ENCODE measurements at places on chromosomes 2 and 18.

- no peak for DNase-seq
Measured at GRCh38 chr18:2402084-2402483, 169.2 kb downstream of the METTL4 start.

DNA sequence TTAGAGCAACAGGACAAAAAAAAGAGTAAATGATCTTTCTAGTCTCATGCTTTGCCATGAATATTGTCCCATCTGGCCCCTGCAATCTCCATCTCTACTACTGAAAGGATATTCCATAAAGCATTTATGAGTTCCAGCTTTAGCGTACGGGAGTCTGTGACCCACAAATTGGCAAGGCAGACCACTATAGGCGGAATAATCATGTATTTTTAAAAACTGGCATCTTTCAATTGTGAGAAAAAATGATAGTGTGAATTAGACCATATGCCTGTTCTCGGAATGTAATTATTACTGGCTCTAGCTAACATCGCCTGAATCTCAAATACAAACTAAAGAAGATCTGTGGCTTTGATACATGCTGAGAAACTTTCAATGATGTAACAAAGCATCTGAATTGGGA lies 738.1 kb upstream of the NXPH2 start:
- no peak for DNase-seq

DNA sequence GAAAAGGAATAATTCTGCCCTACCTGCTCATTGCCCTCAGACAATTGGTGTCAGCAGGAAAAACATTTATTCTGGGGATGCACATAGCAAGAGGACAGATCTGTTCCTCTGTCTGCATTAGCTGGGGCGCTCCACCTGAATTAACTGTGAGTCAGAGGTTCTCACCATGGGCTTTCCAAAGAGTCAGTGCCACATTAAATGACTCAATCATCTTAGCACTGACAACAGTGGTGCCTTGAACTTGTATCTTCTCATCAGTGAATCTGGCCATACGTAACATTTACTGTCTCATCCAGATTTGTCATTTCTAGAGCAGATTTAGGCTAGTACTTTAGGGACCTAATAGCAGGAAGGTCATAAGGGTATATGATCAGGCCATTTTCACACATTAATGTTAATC lies 358.1 kb upstream of the CRIM1 start:
- no peak for DNase-seq

DNA sequence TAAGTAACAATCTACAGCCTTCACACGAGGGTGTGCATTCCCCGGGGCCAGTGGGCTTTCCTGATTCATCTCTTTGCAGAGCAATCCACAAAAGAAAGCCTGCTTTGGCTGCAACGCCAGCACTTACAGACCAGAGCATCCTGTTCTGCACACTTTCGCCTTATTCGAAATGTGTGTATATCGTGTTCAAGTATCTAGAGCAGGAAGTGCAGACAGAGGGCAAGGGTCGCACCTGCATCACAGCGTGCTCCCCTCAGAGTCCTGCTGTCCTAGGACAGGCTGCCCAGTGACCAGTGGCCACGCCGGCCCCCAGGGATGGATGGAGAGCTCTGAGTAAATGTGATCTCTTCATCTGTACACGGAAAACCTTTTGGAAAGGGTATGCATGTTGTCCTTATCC lies 264.3 kb downstream of the ZNF516 start:
- no peak for DNase-seq

DNA sequence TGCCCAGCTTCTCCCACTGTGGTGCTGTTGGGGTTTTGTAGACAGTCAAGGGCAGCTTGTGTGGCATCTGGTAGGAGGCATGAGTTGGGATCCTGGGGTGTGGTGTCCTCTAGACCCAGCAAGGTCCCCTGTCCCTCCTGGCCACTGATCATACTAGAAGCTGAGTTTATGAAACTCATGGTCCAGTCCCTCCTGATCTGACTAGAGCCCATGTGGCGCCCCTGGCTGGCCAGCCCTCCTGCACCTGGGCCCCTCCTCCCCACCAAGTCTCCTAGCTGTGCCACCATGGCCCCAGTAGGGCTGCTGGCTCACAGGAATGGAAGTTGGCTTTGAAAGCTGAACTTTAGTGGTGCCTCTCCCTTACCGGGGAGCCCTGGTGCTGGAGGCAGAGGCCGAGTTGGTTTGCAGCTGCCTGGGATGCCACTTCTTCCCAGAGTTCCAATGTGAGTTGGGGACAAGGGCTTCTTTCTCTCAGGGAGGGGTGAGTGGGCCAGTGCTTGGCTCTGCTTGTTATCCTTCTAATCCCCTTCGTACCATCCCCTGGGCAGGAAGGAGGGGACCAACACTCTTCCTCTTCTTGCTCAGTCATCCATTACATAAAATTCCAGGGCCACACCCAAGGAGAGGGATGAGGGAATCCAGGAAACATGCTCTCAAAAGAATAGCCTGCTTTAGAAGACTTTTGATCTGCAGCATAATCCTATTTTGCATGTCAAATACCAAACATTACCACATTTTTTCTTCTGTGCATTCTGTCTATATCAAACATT lies 37.5 kb upstream of the HAAO start:
- DNase-seq, result no peak

DNA sequence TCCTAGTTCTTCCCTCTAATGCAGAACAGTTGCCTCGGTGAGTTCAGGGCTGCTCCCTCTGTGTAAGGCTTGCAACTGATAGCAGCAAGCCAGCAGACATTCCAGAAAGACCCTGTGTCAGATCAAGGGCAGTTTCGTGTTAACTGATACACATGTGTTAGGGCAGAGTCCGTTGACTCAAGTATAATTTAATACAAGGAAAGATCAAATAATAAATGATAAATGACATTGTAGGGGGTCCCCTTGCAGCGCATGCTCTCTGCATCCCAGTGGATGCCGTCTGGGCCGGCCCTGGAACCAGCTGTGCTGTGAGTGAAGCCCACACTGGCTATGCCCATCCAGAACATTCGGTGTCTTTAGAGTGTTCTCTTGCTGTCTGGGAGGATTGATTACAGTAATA lies 180.3 kb downstream of the AGAP1 start:
- DNase-seq, result no peak

GRCh38 chr18:22020867-22021370 lies 148.5 kb upstream of the GATA6 start:
- DNase-seq, result no peak

- no peak for DNase-seq
Measured at GRCh38 chr2:231369580-231370428, 25.7 kb upstream of the B3GNT7 start.

GRCh38 chr2:1769703-1770422 lies 25.5 kb upstream of the PXDN start:
- peak; percentile 23 for DNase-seq

- DNase-seq, result no peak
Measured at GRCh38 chr18:49778826-49779465, 34.4 kb downstream of the ACAA2 start.

DNA sequence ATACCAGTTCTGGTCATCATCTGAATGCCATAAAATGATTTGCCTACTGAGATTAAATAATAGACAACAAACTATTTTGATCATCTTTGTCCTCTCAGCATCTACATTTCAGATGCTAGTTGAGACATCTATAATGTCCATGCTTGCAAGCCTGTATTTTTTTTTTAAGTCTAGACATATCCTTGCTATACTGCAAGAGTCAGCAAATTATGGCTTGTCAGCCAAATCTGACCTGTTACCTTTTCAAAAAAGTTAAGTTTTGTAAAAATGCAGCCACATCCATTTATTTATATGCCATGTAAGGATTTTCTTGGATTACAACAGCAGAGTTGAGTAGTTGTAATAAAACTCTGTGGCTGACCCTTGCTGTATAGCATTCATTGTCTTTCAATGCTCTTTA lies 1355.7 kb upstream of the FAM98A start:
- no peak for DNase-seq

DNA sequence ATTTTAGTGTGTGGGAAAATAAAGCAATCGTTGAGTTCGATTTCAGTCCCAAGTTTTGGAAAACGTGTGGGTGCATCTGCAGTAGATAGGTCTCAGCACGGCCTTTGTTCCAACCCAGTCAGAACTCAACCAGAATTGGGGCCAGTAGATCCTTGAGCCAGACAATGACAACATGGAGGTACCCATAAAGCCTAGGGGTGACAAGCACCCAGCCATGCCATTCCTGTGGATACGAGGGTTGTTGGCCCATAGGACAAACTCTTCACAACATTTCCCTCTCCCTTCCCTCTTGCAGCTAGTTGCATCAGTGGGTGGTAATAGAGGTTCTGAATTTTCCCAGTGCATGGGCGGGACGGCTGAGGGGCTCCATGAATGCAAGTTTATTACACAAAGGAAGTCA lies 60.1 kb downstream of the ST3GAL5 start:
- no peak for DNase-seq

GRCh38 chr2:129902731-129903585 lies 76.5 kb upstream of the RAB6C start:
- DNase-seq, result no peak

GRCh38 chr18:48340560-48340959 lies 68.6 kb downstream of the ZBTB7C start:
- DNase-seq, result no peak

DNA sequence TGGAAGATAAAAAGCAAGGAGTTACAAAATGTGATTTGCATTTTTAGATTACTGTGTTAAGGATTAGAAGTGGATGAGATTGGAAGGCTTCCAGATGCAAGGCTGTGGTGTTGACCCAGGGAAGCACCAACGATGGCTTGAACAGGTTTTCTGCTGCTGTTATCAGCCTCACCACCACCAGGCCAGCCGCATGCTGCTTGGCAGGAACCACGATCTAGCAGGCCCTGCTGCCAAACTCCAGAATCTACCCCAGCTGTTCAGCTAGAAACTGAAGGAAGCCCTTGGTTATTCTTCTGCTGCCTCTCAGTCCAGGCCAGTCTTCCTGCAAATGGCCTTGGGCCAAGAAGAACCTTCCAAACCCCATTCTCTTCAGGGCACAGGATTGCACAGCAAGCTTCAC lies 133.9 kb downstream of the MTCL1 start:
- DNase-seq, result no peak

- no peak for DNase-seq
Measured at GRCh38 chr2:182266909-182267308, 159.9 kb downstream of the PDE1A start.

DNA sequence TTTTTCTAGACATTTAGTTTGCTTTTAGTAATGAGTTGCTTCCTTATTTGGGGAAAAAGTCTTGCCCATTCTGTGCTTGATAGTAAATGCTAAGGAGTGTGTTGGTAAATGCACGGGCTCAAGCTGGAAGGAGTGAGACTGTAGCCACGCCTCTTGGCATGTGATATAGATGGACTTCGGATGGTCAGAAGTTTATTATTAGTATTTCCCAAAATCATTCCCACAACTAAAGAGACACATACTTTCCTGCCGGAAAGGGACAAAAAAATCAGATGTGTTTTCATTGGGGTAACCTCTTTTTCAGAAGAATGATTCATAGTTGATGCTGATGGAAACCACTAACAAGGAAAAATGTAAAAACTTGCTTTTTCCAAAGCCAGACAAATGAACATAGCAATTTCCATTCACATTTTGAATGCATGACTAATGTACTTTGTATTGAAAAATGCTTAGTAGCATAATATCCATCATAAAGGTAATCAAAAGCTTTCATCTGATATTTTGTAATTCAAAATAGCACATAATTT lies 133.2 kb downstream of the ZNF532 start:
- DNase-seq, result no peak

DNA sequence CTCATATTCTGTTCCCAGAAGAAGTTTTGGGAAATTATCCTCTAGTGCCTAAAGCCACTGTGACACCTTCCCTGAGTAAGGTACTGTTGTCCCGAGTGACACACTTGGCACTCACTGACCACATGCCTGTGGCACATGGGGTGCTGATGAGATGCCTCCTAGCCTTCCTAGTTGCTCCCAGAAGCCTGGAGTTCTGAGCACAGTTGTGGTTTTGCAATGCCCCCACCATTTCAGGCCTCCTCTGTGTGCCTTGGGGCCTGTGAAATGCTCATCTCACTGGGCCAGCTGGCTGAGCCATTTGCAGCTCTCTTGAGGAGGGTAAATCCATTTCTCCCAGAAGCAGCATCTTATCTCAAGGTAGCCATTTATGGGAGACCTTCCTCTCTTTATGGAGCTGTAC lies 91.8 kb downstream of the DGKD start:
- DNase-seq, result no peak

GRCh38 chr18:78998371-78999071 lies 18.9 kb downstream of the SALL3 start:
- no peak for DNase-seq

DNA sequence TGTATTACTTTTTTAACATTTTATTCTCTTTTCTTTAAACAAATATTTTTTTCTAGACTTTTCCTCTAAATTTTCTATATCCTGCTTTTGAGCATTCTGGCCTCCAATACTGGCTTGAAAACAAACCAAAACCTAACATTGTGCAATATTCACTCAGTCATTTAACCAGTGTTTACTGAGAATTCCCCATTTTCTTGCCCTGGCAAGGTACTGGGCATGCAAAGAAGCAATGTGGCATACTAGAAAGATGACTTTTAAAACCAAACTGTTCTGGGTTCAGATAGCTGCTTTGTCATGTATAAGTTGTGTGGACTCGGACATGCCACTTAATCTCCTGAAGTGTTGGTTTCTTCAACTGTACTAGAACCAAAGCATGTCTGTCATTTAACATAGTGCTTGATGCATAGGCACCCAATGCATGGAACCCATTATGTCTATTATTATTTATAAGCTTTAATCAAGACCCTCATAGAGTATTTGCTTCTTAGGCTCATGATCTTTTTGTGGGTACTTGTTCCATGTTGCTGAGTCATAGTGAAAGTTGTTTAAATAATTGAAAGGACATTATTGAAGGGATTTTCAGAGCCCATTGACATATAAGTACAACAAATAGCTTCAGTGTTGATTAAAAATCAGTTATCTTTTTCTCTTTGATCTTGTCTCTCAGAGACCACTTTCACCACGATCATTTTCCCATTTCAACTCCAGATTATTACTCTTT lies 185.4 kb upstream of the OSR1 start:
- no peak for DNase-seq

DNA sequence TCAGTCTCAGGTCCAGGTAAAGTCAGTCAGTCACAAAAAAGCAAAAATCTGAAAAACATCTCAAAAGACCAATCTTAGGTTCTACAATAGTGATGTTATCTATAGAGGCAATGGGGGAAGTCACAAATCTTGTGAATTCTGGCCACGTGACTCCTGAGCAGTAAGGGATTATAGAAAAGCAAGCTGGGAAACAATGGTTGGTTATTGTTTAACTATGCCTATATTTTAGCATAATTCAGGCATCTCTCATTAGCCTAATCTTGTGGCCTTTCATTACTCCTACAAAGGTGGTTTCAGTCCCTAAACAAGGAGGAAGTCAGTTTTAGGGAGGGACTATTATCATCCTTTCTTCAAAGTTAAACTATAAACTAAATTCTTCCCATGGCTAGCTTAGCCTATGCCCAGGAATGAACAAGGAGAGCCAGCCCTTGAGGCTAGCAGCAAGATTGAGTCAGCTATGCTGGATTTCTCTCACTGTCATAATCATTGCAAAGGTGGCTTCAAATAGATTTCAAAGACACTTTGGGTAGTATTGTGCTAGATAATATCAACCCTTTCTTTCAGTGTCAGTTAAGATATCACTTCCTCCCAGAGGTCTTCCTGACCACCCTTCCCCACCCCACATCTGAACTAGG lies 56.4 kb upstream of the ITGA6 start:
- no peak for DNase-seq

Measured in T-cell (primary cell).